ENCODE measurements at places on chromosomes 5 and 9.

- DNase-seq, result no peak
These were observed 123.4 kb downstream of the MVB12B start for GRCh38 chr9:126449725-126450667.

DNA sequence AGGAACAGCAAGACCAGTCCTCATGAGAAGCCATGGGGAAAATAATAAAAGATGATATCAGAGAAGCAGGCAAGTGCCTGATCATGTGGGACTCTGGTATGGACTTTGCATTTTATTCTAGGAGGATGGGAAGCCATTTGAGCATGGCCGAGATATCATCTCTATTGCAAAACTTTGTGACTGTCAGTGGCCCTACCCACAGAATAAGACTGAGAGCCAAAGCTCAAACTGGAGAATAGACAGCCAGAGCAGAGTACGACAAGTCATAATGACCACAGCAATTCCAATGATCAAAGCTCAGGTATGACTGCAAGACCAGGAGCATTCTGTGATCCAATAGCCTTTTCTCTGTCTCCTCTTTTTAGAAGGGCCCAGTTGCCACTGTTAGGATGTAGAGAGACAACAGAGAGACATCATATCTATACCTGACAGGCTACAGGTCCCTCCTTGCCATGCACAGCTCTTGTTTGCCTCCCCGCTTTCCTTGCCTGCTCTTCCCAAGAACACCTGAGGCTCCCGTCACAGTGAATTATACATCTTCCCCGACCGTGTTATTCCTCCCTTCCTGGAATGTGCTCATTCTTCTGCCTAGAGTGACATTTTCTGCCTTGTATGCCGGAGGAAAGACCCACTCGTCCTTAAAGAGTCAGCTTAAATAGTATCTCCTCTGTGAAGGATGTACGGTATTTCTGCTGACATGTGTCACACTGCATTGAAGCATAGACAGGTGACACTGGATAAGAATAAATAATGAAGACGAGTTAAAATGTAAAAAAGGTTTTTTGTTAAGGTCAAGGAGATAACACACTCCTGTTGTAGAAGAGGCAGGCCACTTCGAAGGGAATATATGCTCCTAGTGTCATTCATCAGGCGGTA lies 248.7 kb upstream of the MAP3K1 start:
- no peak for DNase-seq

- no peak for DNase-seq
These were observed 175.9 kb upstream of the MAP3K1 start for GRCh38 chr5:56639476-56639875.

- DNase-seq, result no peak
These were observed 43.7 kb upstream of the ITGA1 start for GRCh38 chr5:52743970-52744369.
